ENCODE measurements at places on chromosomes 1 and 21.

DNA sequence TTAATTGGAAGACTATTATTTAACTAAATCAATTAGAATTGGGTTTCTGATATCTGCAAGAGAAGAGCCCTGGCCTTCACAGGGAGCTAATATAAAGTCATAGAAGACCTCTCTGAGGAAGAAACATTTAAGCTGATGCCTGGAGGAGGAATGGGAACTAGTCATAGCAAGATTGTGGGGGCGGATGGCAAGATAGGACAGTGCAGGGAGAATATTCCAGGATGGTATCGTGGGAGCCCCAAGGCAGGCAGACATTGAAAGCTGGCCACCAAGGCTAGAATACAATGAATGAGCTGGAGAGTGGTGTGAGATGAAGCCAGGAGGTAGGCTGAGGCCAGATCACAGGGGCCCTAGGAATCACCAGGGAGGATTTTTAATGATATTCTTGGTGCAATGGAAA lies 20.8 kb upstream of the MYSM1 start:
- DNase-seq, result no peak

DNA sequence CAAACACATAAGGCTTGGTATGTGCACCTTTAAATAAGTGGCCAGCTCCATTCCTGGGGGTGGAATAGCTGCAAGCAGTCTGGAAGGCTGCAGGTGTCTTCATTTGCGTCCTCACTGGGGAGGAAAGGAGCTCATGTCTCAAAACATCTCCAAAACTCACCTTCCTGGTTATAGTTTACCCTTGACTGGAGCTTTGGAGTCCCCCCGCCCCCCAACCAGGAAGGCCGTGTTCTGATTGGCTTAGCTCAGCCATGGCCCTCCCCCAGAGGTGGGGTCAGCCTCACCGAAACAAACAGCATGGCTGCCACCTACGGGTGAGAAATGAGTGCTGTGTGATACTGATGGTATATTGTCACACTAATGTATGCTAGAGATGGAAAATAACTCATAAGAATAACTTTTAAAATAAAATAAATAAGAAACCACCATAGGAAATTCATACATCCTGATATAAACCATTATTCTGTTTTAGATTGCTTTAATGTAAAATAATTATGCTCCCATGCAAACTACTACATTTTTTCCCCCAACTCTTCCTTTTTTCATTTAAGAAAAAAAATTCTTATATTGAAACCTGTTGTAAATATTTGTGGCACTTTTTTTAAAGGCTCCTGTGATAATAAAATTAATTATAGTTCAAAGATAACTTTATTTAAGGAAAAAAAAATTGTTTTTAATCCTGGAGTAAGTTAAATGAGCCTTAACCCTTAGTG lies 90.8 kb downstream of the ZP4 start:
- DNase-seq, result peak; percentile 72

GRCh38 chr1:93021539-93022134 lies 57.4 kb upstream of the MTF2 start:
- DNase-seq, result no peak

DNA sequence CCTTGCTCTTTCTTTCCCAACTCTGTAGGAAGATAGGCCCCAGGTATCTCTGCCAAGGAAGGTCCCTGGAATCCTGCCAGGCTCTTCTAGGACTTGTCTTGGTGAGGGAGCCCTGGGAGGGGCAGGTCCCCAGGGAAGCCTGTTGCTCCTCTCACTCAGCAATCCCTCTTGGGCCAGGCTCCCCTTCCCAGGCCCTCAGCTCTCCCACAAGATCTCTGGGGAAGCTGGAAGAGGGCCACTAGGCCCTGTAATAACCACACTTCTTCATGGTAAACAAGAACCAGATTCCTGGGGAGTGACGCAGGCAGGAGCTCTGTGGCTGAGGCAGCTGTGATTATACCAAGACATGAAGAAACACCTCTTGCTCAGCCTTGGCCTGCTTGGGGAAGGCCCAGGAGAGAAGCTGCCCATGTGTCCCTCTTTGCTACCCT lies 9.9 kb upstream of the MAPKAPK2 start:
- DNase-seq, result no peak

DNA sequence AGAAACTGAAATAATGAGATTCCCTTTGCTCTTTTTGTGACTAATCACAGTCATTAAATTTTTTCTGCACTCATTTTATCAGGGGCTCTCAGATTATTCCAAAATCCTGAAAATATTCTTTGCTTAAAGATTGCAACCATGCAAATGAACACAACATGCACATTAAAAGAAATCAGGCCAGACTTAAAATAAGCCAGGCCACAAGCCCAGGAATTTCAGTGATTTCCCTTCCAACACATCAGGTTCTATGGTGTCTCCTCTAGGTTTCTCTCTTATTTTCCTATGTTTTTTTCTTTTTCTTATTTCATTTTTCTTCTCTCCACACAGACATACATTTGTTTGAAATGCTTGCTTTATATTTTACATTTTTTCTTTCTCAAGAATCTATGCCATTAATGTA lies 65.3 kb downstream of the NIBAN1 start:
- no peak for DNase-seq

GRCh38 chr1:201949491-201949890 lies 3.1 kb upstream of the LMOD1 start:
- DNase-seq, result no peak

DNA sequence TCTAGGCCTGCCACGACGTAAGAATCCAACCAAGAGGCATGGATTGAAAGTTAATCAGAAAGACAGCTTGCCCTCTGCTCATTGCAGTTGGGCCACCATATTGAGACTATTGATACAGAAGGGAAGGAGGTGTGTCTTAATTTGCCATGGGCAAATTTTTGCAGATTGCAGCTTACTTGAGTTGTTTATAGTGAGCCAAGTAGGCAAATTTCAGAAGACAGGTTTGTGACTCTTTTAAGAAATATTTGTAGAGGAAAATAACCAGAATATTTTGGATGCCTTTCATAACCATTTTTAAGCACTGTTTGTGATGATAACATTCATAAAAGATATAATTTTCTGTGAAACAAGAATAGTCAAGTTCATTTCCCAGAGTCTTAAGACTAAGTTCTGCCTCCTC lies 74.1 kb downstream of the PRDM2 start:
- DNase-seq, result no peak

- DNase-seq, result no peak
These were observed 8.6 kb downstream of the TMEM81 start for GRCh38 chr1:205075642-205076155.

DNA sequence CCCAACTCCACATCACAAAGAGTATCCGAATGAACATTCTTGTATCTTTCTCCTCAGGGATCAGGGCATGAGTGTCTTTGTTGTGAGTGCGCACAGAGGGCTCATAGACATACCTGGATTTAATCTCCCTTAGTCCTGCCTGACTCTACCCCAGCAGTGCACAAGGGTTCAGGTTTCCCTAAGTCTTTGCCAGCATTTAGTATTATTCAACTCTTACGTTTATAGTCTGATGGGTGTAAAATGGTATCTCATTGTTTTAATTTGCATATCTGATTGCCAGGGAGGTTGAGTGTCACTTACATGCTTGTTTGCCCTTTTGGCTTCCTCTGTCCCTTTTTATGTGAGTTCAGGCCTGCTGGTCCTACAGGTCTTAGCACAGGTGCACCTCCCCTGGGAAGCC lies 49.5 kb downstream of the FOXD2 start:
- no peak for DNase-seq

DNA sequence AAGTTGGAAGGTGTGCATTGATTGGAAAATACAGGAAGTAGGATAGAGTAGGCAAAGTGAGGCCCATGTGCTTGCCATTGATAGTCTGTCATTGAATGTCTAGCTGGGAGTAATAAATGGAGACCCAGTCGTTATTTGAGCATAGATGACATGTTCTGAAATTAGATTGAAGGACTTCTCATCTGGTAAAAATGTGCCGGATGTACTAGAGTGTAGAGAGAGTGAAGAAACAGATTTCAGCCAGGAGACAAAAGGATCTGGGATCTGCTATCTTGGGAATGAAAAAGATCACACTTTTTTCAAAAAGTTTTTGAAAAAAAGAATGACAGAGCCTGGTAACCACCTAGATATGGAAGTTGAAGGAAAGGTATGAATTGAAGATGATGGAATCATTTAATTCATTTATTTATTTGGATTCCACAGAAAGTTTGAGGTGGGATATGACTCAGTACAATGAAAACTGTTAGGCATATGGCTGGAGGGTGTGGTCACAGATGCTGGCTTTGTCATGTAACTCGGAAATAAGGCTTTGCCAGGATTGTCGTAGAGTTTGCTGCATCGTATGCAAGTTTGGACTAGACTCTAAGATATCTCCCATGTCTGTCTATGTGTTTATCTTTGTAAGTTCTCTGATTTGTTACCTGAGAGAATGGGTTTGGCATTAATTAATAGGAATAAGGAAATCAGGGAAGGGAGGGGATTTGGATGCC lies 137.1 kb downstream of the PBX1 start:
- no peak for DNase-seq

- DNase-seq, result no peak
These were observed 431.4 kb downstream of the NEGR1 start for GRCh38 chr1:71850936-71851335.

- peak; percentile 59 for DNase-seq
These were observed 103.9 kb downstream of the CASZ1 start for GRCh38 chr1:10692401-10693021.

DNA sequence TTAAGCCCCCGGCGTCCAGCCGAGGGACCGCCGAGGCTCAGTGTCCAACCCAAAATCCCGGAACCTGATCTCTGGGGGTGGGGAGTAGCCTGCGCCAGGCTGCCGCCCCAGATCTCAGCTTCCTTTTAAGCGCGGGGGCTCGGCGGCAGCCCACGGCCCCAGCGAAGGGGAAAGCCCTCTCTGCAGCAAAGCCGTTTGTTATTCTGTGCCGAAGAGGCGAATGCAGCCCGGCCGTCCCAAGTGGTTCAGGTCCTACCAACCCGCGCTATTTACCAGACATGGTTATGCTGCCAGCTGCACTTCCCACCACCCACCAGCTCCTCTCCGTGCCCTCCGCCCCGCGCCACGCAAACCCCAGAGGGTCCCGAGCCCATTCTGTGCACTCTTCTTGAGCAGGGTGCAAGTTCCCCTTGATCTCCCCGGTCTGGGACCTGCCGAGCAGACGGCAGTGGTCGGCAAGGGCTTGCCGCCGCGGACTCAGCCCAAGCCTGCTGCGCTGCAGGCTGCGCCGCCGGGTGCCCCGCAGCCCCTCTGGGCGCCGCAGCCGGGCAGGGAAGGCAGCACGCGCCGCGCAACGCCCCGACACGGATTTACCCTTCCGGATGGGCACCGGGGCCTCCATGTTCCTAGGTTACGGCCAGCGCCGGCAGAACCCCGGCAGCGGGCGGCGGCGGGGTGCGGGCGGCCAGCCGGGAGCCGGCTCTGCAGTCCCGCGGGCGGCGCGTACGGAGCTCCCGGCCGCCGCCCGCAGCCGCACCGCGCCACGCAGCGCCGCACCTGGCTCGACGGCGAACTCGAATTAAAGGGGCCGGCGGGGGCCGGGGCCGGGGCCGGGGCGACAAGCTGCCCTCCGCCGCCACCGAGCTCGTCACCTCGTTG lies 738 bp upstream of the KCNA2 start:
- DNase-seq, result peak; percentile 53

DNA sequence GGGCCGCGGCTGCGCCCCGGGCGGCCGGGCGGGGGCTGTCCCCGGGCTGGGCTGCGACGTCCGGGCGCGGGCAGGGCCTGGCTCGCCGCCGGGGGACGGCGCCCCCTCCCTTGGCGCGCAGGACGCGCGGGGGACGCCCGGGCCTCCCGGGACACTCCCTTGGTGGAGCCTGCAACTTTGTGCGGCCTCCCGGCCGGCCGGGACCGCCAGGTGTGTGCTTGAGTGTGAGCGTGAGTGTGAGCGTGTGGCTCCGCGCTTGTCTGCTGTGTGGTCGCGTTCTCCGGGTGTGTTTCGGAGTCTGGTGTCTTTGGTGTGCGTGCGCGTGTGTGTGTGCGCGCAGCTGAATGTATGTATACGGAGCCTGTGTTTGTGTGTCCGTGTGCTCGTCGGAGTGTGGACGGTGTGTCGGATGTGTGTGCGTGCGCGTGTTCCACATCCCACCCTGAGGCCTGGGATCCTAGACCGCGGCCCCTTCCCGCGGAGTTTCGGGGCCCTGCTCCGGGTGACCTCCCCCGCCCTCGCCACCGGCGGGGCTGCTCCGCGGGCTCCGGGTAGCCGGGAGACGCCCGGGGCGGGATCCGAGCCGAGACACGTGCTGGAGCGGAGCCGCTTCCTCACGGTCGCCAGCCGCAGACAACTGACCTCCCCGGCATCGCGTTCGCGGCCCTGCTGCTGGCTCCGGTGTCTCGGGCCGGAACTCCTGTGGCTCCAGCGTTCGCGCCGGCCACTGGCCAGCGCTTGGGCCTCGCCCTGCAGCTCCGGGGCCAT lies 1.7 kb downstream of the PTPRU start:
- peak; percentile 68 for DNase-seq

GRCh38 chr1:21653744-21654100 lies 15.4 kb downstream of the RAP1GAP start:
- DNase-seq, result no peak

DNA sequence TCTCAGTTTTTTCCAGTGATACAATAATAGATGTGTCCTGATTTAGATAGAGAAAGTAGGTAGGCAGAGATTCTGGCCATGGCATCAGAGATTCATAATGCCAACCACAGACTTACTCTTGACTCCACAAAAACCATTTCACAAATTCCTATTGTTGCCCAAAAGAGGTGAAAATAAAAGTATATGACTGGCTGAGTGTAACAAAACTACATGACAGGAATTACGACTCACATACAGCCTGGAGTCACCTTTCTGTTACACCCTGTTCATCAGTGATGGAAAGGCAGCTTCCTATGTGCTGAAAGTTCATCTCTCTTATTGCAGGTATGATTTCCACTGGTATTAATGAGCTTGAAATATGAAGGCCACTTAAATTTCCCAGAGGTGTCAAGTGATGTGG lies 72.3 kb downstream of the MPZL1 start:
- no peak for DNase-seq

GRCh38 chr1:8174807-8175206 lies 143.1 kb upstream of the SLC45A1 start:
- DNase-seq, result no peak

DNA sequence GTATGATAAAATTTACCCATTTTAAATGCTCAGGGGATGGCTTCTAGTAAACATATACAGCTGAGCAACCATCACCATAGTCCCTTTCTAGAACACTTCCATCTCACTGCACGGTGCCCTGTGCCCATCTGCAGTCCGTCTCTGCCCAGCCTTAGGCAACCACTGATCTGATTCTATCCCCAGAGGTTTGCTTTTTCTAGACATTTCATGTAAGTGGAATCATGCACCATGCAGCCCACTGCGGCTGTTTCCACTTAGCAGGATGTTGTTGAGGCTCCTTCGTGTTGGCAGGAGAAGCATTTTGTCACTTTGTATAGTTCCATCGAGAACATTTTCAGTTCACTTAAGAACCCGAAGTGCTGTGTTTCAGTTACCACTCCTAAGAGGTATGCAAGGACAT lies 27.8 kb upstream of the VAMP3 start:
- DNase-seq, result no peak

DNA sequence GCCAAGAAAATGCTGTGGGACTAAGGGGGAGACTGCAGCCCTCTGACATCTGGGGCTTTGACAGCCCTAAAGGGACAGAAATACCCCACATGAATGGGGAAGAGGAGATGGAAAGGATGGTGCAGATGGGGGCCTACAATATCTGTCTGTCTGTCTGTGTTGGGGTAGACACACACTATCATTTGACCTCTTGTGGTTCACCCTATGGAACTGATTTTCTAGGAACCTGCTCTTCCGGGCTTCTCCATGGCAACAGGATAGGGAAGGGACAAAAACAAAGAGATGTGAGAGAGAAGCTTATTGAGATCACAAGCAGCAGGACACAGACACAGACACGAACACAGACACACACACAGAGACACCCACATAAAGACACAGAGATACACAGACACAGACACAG lies 17.1 kb downstream of the KIF21B start:
- no peak for DNase-seq
